ENCODE measurements at places on chromosomes 6 and 20.
A peak's percentile ranks its signal among the peaks of the same experiment; 100 is the strongest.

GRCh38 chr20:9616833-9617461, 102.6 kb downstream of the LAMP5 start:
- DNase-seq = peak; percentile 65

DNA sequence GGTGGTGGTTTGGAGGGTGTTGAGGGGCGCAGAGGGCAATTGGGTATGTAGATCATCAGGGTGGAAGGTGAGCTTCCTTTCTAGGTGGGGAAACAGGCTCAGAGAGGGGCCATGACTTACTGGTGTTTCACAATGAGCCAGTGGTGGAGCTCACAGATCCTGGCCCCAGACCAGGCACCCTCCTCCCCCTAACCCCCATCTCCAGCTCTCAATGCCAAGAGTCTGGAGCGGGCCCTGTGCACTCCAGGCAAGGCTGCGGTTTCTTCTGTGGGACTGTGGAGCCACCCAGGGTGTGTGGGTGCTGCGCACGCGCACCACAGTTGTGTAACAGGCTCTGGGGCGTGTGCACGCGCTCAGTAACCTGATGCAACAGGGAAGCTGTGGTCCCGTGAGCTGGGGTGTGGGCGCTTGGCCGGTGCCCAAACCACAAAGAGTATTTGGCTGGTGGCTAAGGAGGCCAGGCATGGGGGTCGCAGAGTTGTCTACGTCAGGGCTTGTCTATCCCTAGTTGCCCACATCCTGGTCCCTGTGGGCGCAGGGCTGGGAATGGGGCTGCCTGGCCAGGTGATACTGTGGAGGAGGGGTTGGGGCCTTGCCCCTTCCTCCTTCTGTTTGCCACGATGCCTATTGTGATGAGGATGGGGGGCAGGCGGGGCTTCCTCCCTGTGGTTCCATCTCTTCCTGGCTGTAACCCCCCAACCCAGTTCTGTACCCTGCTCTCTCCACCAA, 37.5 kb upstream of the MRPS18A start:
- DNase-seq = peak; percentile 91

- DNase-seq = no peak
Measured at GRCh38 chr6:42391441-42391840, 60.3 kb downstream of the TRERF1 start.

DNA sequence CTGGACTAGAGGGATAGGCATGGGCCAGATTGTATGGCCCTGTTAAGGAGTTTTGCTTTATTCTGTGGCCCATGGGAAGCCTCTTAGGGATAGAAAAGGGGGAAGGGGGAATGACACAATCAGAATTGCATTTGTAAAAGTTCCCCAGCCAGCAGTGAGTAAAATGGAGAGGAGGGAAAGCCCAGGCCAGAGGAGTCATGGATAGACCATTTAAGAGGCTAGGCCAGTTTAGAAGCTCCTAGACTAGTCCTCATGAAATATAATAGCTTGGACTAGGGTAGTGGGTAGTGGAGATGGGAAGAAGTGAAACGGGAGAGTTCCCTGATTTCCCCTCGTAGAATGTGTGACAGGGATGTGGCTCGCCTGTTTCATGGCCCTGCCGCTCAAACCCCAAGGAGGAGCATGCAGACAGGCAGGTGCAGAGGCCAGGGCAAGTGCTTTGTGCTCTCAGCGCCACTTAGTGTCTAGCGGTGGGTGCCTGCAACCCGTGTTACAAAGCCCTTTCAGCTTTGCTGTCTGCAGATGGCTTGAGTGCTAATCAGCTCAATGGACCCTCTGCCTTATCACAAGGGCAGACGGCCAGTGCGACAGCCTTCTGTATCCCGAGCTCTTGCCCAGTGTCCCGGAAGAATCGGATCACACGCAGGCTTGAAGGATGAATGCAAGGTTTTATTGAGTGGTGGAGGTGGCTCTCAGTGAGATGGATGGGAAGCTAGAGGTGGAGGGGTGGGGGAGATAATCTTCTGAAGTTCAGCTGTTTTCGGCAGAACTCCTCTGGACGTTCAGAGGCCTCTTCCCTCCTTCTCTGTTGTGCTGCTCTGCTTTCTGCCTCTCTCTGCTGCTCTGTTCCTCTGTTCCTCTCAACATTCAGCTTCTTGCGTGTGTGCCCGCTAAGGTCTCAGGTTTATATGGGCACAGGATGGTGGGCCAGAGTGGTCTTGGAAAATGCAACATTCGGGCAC, 141.1 kb downstream of the CEP57L1 start:
- no peak for DNase-seq

DNA sequence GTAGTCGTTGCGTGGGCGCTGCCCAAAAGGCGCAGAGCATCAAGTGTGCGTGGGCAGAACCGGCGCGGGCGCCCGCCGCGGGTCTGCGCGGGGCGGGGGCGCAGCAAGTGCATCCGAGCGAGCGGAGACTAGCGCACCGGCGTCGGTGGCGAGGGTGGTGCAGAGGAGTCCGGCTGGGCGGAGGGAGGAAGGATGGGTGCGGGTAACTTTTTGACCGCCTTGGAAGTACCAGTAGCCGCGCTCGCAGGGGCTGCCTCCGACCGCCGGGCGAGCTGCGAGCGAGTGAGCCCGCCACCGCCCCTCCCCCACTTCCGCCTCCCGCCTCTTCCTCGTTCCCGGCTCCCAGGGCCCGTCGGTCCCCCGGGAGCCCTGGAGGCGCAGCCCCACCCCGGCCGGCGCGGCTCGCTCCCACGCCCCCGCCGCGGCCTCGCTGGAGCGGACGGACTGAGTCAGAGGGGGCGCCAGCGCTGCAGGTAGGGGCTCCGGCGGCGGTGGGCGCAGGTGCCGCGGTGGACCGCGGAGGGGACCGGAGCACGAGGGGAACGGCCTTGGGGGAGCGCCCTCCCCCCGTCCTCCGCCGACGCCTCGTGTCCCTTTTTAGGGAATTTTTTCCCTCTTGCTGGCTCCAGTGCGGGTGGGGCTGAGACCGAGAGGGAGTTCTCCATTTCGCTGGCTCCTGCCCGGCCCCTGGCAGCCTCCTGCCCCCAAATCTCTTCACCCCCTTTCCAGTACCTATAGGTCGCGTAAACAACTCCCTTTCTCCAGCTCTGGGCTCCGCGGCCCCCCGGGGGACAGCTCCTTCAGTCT, 1.6 kb upstream of the DBNDD2 start:
- DNase-seq = peak; percentile 63

Data from prostate gland (tissue), 2 donors.